Heart left ventricle (tissue), 16 donors: ENCODE measurements at places on chromosomes 12 and 14. TPM values are rescaled to one million over a fixed set of nuclear protein-coding genes. Genes with fewer than 3 reads are reported as not detected.

GRCh38 chr12:82723093-82723492 lies 36.4 kb downstream of the TMTC2 start:
- DNase-seq, result no peak

GRCh38 chr14:102993523-102993922 lies 63.8 kb downstream of the CDC42BPB start:
- no peak for DNase-seq

DNA sequence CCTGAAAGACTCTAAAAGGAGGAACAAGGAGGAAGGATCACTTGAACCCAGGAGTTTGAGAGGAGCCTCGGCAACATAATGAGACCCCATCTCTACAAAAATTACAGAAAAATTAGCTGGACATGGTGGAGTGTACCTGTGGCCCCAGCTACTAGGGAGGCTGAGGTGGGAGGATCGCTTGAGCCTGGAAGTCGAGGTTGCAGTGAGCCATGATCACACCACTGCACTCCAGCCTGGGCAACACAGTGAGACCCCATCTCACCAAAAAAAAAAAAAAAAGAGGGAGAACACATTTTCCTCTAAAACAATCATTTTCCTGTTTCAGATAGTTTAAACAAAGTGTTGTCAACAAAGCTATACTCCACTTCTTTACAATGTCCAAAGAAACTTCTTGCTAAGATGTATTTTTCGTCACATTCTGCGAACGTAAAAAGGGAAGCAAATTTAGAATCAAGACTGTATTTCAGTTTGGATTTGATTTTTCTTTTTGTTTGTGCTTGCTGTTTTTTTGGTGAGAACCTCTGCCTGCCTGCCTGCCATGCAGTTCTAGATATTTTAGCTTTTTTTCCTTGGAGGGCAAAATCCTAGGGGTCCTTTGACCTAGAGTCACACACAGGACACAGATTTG lies 5.1 kb downstream of the HCAR1 start:
- no peak for DNase-seq

GRCh38 chr12:68367903-68368302 lies 35.7 kb upstream of the MDM1 start:
- no peak for DNase-seq

DNA sequence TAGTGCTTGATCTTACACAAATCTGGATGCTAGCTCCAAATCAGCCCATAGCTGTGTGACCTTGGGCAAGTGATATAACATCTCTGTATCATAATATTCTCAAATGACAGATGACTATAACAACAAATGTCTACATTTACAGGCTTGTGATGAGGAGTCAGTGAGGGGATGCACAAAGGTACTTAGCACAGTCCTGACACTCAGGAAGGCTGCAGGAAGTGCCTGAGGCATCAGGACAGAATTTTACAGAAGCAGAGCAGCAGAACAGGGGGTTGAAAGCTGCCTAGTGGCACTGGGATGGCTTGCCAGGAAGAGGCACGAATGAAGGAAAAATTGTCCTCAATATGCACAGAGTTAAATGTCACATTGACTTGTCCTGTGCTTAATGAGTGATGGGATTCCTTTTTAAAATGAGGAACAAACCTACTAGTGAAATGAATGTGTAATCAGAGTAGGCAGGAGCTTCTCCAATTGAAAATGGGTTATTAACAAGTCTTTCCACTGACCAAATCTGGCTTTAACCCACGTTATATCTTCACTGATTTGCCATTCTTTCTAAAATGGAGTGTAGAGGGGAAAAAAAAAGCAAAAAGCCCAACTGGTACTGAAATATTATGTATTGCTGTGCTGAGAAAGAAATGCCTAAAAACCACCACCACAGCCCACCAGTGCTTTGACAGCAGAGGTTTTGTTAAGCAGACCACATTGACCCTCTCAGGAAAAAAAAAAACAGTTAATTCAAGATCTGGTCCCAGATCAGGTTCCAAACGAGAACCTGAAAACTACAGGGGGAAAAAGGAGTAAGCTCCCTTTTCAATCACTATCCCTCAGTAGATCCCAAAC lies 11.6 kb downstream of the BTG1 start:
- DNase-seq, result no peak

- peak; percentile 53 for DNase-seq
Observed at GRCh38 chr14:20697273-20698017, 8.9 kb downstream of the ANG start.

DNA sequence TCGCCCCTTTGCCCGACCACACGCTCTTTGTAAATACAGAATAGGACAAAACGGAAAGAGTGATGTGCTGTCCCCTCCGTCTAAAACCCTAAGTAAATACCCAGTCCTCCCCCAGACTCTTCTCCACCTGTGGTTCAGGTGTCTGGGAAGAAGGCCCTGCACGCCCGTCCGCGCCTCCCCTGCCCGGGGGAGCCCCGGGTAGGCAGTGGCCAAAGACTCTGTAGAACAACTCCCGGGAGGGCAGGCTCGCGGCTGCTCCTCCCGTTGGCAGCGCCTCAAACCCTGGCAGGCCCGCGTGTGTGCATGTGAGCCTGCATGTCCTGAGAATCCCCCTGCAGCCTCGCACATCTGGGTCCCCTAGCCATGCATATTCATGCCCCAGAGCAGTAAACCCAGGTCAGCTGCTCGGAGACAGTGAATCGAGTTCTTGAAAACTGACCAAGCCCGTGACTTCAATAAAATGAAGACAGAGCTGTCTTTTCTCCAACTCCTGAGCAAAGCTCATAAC lies 165.8 kb downstream of the MON2 start:
- DNase-seq, result peak; percentile 49

GRCh38 chr12:12004524-12004923 lies 66.2 kb upstream of the BCL2L14 start:
- no peak for DNase-seq

PTHLH gene
- 1.4 TPM for polyA plus RNA-seq

BEST3 gene
- 0.15 TPM for polyA plus RNA-seq

GDF3 gene
- 0.30 TPM for polyA plus RNA-seq

SLC5A8 gene
- not detected for polyA plus RNA-seq

DCN gene
- 238 TPM for polyA plus RNA-seq
